ENCODE measurements at places on chromosomes 2 and 18.

- no peak for DNase-seq
Measured at GRCh38 chr2:71426721-71427120, 26.6 kb upstream of the DYSF start.

GRCh38 chr18:30093376-30093775, 949.2 kb downstream of the DSC3 start:
- DNase-seq, result no peak

- no peak for DNase-seq
Measured at GRCh38 chr18:42649331-42650035, 466.0 kb downstream of the RIT2 start.

DNA sequence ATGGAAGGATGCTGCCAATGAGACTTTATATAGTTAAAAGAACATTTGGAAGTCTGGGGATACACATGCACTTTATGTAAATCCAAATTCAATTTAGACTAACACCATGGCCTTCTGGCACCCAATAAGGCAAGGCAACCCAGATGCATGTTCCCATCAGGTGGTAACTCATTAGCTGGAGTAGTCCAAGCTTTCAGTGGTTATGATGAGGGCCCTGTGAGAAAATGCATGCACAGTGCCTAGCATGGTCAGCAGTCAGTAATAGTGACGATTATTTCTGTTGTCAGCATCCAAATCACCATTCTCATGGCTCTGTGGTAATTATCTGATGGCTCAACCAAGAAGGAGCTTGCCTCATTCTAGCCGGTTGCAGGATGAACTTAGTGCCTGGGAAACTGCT, 70.3 kb upstream of the CTLA4 start:
- no peak for DNase-seq
